Activated naive CD8-positive, alpha-beta T cell treated with anti-CD3 and anti-CD28 coated beads, Interleukin-2, amount 50 U/mL, for 16 hours (primary cell): ENCODE measurements at places on chromosomes 16 and 17.

DNA sequence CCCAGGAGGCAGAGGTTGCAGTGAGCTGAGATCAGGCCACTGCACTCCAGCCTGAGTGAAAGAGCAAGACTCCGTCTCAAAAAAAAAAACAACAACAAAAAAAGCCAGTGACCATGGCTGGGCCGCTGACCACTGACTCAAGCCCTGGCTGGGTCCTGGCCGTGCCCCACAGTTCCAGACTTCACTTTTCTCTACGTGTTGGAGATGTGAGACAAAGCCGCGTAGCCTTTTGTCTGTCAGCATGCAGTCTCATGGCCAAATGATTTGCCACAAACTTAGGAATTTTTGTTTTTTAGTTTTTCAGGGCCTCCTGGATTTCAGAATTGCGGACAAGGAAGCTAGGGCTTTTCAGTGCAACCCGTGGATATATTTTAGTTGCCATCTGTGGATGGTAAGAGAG is 89.3 kb upstream of the CIBAR2 start:
- no peak for DNase-seq

- DNase-seq: no peak
These were observed 58.9 kb downstream of the GP2 start for GRCh38 chr16:20268409-20268808.

DNA sequence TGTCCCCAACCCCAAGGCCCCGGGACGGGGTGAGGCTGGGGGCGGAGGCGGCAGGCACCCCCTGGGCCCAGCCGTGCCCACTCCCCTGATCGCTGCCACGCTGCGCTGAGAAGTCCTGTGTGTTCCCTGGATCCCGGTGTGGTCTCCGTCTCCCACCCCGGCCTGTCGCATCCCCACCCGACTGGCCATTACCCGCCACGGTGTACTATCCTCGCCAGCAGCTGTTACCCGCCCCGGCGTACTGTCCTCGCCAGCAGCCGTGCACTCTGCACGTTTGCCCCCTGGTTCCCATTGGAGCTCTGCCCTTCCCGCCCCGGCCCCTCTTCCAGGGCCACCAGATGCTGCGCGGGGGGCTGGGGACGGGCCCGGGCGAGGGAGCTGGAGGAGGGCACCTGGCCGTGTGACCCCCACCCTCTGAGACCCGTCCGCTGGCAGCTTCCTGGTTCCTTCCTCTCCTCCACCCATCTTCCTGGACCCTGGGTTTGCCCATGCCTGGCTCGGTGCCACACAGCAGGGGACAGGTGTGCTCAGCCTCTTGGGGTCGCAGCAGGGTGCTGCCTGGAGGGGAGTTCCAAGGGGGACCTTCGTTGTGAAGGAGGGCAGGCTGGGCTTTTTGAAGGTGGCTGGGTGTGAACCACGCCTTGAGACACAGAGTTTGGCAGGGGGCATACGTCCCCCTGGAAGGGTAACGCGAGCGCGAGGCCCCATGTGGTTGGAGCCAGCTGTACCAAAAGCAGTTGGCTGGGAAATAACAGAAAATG is 19.7 kb downstream of the BAHCC1 start:
- no peak for DNase-seq

- no peak for DNase-seq
These were observed 151.6 kb downstream of the ABCC12 start for GRCh38 chr16:48004141-48004695.

- DNase-seq: no peak
These were observed 530 bp downstream of the PCGF2 start for GRCh38 chr17:38747463-38748148.

- no peak for DNase-seq
These were observed 27.0 kb downstream of the SLC7A5 start for GRCh38 chr16:87842209-87842869.

DNA sequence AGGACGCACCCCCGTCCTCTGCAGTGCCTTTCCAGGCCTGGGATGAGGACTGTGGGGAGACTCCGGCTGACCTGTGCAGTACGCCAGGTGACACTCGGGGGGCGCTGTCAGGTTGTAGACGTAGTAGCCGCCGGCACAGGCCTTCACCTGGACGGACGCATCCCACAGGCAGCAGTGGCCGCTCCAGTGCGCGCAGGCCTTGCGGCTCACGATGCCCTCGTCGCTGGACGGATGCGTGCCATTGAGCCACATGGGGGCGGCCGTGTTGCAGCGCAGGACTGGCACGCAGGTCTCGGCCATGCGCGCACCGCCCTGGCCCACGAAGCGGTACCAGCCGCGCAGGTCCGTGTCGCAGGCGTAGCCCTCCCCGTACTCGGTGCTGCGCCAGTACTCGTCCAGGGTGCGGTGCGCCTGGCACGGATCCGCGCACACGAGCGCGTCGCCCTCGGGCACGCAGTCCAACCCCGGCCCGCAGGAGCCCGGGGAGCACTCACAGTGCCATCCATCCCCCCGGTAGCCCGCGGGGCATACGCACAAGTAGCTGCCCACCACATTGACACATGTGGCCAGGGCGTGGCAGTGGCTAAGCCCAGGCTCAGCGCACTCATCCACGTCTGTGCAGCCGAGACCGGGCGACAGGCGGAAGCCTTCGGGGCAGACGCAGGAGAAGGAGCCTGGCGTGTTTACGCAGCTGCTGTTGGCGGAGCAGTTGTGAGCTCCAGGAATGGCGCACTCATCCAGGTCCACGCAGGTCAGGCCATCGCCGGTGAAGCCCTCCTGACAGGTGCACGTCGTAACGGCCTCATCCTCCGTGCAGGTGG is 3.9 kb downstream of the UMOD start:
- DNase-seq: no peak

DNA sequence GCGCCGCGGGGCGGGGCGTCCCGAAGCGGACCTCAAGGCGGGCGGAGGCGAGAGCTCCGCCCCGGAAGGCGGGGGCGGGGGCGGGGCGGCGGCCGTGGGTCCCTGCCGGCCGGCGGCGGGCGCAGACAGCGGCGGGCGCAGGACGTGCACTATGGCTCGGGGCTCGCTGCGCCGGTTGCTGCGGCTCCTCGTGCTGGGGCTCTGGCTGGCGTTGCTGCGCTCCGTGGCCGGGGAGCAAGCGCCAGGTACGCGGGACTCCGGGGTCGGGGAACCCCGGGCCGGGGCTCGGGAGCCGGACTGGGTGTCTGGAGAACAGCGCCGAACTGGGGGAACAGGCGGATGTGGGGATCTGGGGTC is at the start of gene TNFRSF12A:
Gene TNFRSF12A (plus strand): TSS at position 122 of the 357 bp plus-strand sequence. CDS start 30 bp downstream, at position 152.
- DNase-seq: no peak

- peak; percentile 46 for DNase-seq
These were observed at the start of gene TANC2 for GRCh38 chr17:62965686-62966425. Gene TANC2 (plus strand): TSS chr17:62966235. CDS start chr17:63009560, 43,325 bp downstream.

GRCh38 chr17:1460233-1460632 is 4.2 kb upstream of the CRK start:
- no peak for DNase-seq

GRCh38 chr16:60060731-60061130 is 1326.6 kb upstream of the GOT2 start:
- no peak for DNase-seq

DNA sequence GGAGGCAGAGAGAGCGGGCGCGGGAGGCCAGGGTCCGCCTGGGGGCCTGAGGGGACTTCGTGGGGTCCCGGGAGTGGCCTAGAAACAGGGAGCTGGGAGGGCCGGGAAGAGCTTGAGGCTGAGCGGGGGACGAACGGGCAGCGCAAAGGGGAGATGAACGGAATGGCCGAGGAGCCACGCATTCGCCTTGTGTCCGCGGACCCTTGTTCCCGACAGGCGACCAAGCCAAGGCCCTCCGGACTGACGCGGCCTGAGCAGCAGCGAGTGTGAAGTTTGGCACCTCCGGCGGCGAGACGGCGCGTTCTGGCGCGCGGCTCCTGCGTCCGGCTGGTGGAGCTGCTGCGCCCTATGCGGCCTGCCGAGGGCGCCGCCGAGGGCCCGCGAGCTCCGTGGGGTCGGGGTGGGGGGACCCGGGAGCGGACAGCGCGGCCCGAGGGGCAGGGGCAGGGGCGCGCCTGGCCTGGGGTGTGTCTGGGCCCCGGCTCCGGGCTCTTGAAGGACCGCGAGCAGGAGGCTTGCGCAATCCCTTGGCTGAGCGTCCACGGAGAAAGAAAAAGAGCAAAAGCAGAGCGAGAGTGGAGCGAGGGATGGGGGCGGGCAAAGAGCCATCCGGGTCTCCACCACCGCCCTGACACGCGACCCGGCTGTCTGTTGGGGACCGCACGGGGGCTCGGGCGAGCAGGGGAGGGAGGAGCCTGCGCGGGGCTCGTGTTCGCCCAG is 1.2 kb upstream of the CBX4 start:
- no peak for DNase-seq

DNA sequence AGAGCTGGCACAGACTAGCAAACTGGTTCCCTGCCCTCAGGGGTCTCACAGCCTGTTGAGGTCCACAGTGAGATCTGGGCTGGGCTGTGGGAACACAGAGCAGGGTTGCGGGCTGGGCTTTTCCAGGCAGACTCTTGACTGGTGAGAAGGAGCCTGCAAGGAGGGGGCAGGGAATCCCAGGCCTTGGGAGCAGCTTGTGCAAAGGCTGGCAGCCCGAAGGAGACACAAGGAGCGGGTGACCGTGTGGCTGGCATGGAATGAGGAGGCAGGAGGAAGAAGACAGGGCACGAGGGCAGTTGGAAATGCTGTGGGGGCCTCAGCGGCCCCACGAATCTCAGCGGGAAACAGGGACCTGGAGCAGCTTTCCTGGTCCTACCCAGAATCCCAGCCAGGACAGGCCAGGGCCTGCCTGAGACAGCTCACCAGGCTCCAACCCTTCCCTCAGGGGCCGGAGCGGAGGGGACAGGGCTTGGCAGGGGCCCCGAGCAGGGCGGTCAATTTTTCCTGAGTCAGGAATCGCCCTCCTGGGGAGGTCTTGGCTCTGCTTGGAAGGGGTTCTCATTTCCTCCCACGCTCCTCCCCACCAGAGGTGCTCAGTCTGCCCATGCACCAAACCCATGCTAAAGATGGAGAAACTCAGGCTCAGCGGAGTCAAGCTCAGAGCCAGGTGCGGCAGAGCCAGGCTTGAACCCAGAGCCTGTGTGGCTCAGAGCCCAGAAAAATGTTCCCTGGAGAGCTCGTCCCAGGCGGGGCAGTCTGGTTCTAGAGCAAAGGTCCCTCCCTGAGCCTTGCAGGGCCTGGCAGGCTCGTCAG is 9.2 kb upstream of the SNN start:
- no peak for DNase-seq

- DNase-seq: no peak
These were observed 31.9 kb downstream of the POLR2A start for GRCh38 chr17:7515911-7516610.

- no peak for DNase-seq
These were observed 116.5 kb downstream of the PARN start for GRCh38 chr16:14513389-14514107.

DNA sequence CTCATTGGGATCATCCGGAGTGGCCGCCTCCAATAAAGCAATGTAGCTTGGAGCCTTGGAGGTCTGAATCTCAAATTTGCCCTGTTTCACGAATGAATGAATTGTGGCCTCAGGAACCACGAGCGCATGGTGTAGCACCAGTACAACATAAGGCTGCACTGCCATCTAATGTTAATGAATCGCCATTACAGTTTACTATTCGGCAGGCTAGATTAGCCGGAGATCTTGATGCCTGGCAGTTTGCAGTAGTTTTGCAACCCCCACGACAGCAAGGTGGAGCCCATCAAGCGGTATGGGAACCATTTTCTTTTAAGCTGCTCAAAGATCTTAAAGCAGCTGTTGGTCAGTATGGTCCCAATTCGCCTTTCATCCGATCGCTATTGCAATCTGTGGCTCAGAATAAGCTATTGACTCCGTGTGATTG is 18.8 kb downstream of the ALOX15B start:
- DNase-seq: peak; percentile 14

- DNase-seq: no peak
These were observed 15.0 kb downstream of the SKA2 start for GRCh38 chr17:59139939-59140338.

DNA sequence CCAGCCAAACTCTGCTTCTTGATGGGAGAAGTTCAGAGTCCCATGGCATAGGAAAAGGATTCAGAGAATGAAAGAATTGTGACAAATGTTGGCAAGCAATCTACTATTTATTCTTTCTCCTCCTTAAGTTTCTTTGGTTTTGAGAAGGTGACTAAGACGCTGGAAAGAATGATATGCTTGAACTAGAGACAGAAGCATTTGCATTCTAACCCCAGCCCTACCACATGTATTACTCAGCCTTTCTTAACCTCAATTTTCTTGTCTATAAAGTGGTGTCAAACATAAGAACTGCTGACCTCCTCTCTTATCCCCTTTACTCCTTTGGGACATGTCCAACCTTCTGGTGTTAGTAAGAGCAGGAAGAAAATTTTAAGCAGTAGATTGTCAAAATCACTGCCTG is 124.7 kb downstream of the HS3ST2 start:
- no peak for DNase-seq

- DNase-seq: no peak
These were observed 72.6 kb downstream of the BANP start for GRCh38 chr16:88023786-88024185.

GRCh38 chr17:78314683-78315354 is 45.1 kb downstream of the SOCS3 start:
- no peak for DNase-seq

DNA sequence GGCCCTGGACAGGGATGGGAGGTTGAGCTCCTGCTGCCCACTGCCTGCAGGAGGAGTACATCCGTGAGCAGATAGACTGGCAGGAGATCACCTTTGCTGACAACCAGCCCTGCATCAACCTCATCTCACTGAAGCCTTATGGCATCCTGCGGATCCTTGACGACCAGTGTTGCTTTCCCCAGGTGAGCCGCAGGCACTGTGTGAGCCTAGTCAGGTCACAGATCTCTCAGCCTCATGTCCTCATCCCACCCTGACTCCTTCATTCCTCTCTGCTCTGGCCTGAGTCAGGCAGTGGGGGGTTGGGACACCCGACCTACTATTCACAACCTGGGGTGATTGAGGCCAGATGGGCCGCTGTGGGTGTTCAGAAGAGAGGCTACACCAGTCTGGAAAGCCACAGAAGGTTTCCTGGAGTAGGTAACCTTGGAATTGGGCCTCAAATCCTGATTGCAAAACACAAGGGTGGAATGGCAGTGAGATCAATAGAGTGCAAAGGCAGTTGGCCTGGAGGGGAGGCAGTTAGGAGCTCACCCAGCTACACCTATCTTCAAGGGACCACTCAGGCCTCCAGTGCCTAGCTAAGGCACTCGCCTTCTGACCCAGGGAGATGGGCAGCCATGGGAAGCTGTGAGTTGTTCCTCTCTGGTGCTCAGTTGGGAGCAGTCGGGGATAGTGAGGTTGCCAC is 29.7 kb downstream of the MYO15A start:
- no peak for DNase-seq

GRCh38 chr17:29588017-29588561 is 1.4 kb downstream of the GIT1 start:
- DNase-seq: no peak

DNA sequence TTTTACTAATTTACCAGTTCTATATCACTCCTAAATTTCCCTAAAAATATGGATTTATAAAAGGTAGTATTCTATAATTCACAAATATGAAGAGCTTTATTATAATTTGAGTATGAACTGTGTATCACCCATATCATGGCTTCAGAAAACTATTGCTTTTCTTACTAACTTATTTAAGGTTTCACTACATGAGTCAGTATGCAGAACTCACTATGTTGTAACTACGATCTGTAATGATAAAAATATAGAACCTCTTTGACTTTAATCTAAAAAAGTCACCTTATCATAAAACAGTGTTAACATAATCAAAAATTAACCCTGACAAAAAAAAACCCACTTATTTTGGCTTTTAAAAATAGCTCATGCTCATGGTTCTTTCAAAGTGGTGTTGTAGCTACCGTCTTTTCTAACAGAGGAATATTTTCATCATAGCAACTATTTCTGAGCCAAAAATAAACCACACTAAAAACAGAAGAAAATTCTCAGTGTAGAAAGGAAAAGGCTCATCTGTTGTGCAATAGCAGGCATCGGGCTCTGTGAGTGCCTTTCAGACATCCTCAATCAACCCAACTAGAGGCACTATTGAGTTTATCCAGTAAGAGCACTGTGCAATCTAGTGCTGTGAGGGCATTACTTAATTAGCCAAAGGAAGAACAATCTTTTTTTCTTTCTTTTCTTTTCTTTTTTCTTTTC is 42.1 kb downstream of the ITGAM start:
- no peak for DNase-seq
